HCT116 (cell line): ENCODE measurements at places on chromosomes 11 and 22.
A peak's percentile ranks its signal among the peaks of the same experiment; 100 is the strongest.

DNA sequence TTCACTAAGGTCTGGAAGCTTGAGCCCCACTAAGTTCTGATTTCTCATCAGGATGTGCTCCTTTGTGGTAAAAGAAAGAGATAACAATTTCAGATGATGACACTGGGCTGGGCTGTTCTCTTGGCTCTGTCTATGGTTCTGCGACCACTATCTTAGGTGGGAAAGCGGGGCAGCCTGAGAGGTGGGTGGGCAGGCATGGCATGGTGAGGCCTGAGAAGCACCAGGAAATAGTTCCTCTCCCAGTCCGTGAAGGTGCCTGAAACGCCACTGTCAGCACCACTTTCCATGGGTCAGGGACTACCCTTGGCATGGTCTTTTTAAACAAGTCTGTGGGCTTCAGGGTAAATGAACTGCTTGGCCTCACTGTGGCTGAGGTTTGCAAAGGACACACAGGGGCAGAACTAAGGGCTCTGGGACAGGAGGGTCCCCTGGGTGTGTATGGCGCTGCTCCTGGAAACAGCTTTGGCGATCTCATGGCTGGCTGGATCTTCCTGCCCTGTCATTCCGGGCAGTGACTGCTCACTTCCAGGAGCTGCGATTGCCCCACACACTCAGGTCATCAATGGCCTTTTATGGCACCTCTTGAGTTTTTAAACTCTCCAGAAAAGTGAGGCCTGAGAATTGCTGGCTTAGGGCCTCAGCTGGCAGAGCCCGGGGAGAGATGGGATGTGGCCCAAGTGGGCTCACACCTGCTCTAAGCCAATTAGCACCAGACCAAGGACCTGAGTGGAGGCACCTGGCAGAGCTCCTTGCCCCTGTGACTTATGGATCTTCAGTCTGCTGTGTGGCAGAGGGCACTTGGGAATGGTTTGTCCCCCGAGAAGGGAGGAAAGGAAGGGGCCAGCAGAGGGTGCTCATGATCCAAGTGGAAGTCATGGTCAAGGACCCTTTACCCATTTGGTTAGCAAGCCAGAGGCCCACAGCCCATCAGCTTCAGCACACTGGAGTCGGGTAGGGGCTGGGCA is 55.6 kb upstream of the LYVE1 start:
- DNase-seq, result peak; percentile 43

DNA sequence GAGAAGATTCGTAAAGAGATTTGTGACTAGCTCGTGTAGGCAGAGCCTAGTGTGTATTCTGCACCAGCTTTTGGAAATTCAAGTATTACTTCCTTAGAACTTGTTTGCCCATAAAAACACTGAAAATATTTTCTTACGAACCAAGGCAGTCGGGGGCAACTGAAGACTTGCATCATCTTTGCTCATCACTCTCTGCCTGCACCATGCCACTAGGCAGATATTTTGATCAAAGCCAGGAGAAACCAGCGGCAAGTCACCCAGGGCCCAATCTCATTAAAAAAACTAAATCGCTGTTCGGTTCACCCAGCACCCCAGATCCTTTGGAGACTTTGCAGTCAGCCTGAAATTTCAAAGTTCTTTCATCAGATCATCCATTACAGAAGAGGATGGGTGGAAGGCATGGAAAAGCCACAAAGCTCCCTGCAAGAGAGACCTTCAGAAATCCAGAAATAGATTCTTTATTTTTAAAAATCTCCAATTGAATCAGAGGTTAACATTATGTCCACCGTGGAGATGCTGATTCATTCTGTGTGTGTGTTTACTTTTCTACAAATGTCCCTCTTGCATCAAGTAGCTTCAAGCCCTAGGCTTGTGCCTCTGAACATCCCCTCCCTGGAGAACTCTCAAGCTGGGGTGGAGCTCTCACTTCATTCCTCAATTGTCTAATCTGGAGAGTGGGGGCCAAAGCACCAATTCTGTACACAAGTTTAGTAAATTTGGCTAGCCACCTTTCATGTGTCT is 78.4 kb downstream of the ETS1 start:
- no peak for DNase-seq

- DNase-seq, result peak; percentile 50
Measured at GRCh38 chr11:130827451-130828377, 88.6 kb downstream of the SNX19 start.

GRCh38 chr11:40183073-40184064 is 1276.1 kb downstream of the LRRC4C start:
- no peak for DNase-seq

DNA sequence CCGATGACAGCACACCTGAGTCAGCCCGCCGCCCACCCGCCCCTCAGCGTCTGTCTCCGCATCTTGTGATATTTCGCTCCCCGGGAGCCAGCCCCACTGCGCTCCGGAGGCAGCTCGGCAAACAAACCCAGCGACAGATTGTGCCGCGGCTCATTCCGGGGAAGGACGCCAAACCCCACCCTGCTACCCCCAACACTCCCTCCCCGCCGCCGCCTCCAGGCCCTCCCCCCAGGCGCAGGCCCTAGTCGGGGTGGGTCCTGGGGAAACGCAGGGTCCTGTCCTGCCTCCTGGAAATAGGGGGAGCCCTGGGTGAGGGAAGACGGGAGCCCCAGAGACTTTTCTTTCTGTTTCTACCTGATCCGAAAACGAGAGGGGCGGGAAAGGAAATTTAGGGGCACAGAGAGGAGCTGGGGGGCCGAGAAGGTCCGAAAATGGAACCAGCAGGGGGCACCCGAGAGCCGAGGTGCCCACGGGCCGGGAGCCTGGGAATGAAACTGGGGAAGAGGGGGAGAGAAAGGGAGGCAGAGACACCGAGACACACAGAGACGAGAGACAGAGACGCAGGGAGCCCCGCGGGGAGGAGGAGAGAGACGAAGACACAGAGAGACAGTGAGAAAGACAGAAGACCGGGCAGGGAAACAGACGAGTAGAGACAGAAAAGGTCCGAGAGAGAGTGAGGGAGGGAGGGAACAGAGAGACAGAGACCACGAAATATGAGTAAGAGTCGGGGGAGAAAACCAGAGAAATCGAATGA is 1.7 kb upstream of the RTN4RL2 start:
- no peak for DNase-seq
